ENCODE measurements at places on chromosomes 16 and 17. TPM values are rescaled to one million over a fixed set of nuclear protein-coding genes. Genes with fewer than 3 reads are reported as not detected.
A peak's percentile ranks its signal among the peaks of the same experiment; 100 is the strongest.

Gene C1QL1
- 4.7 TPM for total RNA-seq

DNA sequence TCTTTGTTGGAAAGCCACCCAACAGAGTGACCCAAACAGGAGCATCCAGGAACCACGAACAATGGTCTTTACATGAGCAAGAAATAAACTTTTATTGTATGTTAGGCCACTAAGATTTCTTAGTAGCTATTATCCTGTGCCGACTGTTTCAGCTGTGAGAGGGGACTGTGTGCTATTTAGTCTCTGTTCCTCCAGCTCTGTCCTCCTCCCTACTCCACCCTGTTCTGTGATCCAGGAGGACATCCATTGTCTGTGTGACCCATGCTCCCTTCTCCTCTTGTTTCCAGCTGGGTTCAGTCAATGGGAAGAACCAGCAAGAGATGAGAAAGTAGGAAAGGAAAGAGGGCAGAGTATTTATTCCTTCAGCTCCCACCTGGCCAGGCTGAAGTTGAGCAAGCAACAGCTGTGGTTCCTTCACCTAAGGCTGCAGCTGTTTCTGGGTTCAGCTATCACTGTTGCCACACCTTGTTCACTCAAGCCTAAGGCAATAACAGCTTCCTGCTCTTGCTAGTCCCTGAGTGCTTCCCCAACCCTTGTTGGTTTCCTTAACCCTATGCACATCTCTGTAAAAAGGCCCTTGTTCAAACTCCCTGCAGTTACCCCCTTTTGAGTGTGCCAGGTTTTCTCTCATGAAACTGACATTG is 14.9 kb upstream of the B4GALNT2 start:
- no peak overlapping the region for H3K4me3 ChIP-seq
- H3K27me3 ChIP-seq = no peaks in the 10 kb centered on the region
- DNase-seq = no peak
- peaks cover 2% of the 10 kb centered on the region for H3K4me1 ChIP-seq

Gene SNAI3
- 0.71 TPM for total RNA-seq

Gene PAGR1
- total RNA-seq = 47.2 TPM

GRCh38 chr16:67953641-67954375 is 9.9 kb upstream of the LCAT start:
- no peak overlapping the region for H3K4me3 ChIP-seq
- H3K27ac ChIP-seq = no peak overlapping the region
- H3K36me3 ChIP-seq = no peaks in the 10 kb centered on the region
- H3K4me1 ChIP-seq = no peaks in the 10 kb centered on the region
- no peak for DNase-seq

Gene XYLT1
- 8.2 TPM for total RNA-seq

GRCh38 chr17:77888242-77889134 is 70.0 kb upstream of the TNRC6C start:
- peaks cover 33% of the 10 kb centered on the region for H3K4me1 ChIP-seq
- no peak for DNase-seq
- no peak overlapping the region for H3K27ac ChIP-seq
- no peaks in the 10 kb centered on the region for H3K27me3 ChIP-seq
- no peak overlapping the region for H3K4me3 ChIP-seq
- no peaks in the 10 kb centered on the region for H3K36me3 ChIP-seq

Gene MT1X
- not detected for total RNA-seq

DNA sequence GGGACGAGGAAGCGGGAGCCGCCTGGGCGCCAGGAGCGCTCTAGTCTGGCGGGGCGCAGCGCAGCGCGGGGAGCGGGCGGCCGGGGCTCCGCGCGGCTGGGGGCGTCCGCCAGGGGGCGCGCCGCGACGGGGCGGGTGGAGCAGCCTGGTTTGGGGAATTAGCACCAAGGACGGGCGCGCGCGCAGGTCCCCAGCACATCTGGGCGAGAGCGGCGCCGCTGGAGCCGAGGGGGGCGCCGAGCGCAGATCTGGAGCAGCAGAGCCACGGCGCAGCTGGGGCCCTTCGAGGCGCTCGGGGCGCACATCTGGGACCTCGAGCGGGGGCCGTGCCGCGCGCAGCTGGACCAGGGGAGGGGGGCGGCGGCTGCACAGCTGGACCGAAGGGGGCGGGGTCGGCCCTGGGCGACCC is at the start of gene NXPH3:
NXPH3 (plus strand) TSS at position 193 of the 409 bp plus-strand sequence. CDS start 349 bp downstream, outside the sequence.
- DNase-seq = peak; percentile 91
- no peak within 1 kb of the TSS for H3K27ac ChIP-seq
- peaks cover 29% of the 10 kb centered on the region for H3K27me3 ChIP-seq

- no peaks in the 10 kb centered on the region for H3K27me3 ChIP-seq
- no peak overlapping the region for H3K4me3 ChIP-seq
- no peak overlapping the region for H3K27ac ChIP-seq
- no peak for DNase-seq
- peaks cover 7% of the 10 kb centered on the region for H3K4me1 ChIP-seq
Observed at GRCh38 chr17:73290399-73291259, 21.2 kb downstream of the CDC42EP4 start.

DNA sequence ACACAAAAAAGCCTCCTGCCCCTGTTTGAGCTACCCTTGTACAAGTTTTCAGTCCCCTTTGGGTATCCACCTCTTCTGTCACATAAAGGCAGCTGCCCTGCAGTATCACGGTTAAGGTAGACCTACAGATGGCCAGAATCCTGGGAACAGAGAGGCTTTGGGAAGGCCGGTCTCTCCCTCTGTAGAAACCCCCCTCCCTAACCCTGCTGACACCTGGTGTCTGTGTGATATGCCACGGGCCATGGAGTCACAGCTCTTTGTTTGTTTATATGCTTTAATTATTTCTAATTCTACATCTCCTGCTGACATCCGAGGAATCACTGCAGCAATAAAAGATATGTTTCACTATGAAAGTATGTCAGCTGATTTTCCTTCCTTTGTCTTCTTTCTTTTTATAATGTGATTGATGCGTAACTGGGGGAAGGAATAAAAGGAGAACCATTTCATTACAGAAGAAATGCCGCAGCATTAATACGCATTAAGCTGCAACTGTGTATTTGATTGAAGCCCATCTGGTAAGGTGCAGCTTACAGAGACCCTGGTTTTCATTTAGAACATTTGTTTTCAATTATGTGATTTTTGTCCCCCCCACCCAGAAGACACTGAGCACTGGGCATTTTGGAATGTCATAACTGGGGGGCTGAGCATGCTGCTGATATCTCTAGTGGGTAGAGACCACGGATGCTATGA is 142.1 kb downstream of the SLC39A11 start:
- no peaks in the 10 kb centered on the region for H3K27me3 ChIP-seq
- H3K4me3 ChIP-seq = no peak overlapping the region
- peaks cover 10% of the 10 kb centered on the region for H3K4me1 ChIP-seq
- H3K36me3 ChIP-seq = no peaks in the 10 kb centered on the region
- no peak for DNase-seq
- H3K27ac ChIP-seq = no peak overlapping the region

- H3K4me1 ChIP-seq = peaks cover 17% of the 10 kb centered on the region
- peak overlapping the region; percentile 51 for H3K27ac ChIP-seq
- H3K27me3 ChIP-seq = no peaks in the 10 kb centered on the region
- no peak overlapping the region for H3K4me3 ChIP-seq
- H3K36me3 ChIP-seq = no peaks in the 10 kb centered on the region
Observed at GRCh38 chr17:34254146-34254545, 939 bp upstream of the CCL2 start.

- no peak for DNase-seq
- H3K4me1 ChIP-seq = no peaks in the 10 kb centered on the region
- no peak overlapping the region for H3K27ac ChIP-seq
- H3K27me3 ChIP-seq = no peaks in the 10 kb centered on the region
Observed at GRCh38 chr17:49388290-49388640, 26.2 kb upstream of the ZNF652 start.

GRCh38 chr16:72612718-72613117 is 435.2 kb downstream of the ZFHX3 start:
- H3K27me3 ChIP-seq = no peaks in the 10 kb centered on the region
- no peaks in the 10 kb centered on the region for H3K36me3 ChIP-seq
- no peak for DNase-seq

GRCh38 chr17:522919-523318 is 170.3 kb upstream of the RPH3AL start:
- H3K27me3 ChIP-seq = no peaks in the 10 kb centered on the region
- H3K36me3 ChIP-seq = no peaks in the 10 kb centered on the region
- H3K27ac ChIP-seq = no peak overlapping the region
- DNase-seq = peak; percentile 47
- H3K4me3 ChIP-seq = no peak overlapping the region

GRCh38 chr16:3007957-3008689 is 4.6 kb upstream of the CLDN9 start:
- H3K27me3 ChIP-seq = peaks cover 76% of the 10 kb centered on the region
- H3K27ac ChIP-seq = no peak overlapping the region
- peak; percentile 59 for DNase-seq
- peaks cover 38% of the 10 kb centered on the region for H3K4me1 ChIP-seq
- H3K36me3 ChIP-seq = no peaks in the 10 kb centered on the region
- peak overlapping the region; percentile 29 for H3K4me3 ChIP-seq

DNA sequence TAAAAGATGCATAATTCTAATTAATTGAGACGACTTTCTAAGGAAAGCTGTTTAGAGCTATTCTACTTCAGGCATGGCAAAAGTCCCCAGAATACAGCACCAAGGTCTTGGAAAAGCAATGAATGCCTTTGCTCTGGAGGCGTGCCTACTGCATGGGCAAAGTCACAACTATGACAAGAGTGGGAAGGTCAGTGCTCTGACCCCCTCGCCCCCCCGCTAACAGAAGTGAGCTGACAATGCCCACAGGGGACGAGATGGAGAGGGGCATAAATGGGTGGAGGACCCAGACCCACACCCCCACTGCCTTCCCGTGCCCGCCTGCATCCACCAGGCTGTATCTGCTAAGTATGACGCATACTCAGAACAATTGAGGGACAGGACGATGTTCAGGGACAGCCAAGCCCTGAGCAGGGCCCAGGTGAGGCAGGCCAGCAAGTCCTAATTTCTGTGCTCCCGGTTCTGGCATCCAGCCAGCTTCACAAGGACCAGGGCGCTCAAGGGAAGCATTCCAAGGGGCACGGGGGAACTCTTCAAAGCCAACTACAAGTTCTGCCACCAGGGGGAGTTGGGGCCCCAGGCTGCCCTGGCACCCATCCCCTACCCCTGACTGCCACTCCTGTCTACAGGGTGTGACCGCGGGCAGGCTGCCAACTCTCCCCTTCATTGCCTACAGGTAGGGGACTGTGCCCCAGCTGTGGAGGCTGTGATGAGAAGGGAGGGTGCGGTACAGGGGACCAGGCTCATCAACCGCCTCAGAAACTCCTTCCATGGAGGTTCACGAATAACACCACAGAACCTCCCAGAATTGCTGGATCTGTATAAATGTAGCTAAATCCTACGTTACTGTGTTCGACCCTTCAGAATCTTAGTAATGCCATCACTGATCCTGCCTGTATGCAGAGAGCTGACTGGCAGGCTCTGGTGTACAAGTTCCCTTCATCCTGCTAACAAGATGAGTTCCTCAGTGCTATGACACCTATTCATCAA is 20.8 kb downstream of the NPRL3 start:
- no peaks in the 10 kb centered on the region for H3K4me1 ChIP-seq
- no peak overlapping the region for H3K27ac ChIP-seq
- H3K27me3 ChIP-seq = no peaks in the 10 kb centered on the region
- DNase-seq = peak; percentile 80
- no peak overlapping the region for H3K4me3 ChIP-seq
- no peaks in the 10 kb centered on the region for H3K36me3 ChIP-seq

- H3K4me3 ChIP-seq = no peak overlapping the region
- H3K36me3 ChIP-seq = no peaks in the 10 kb centered on the region
- DNase-seq = peak; percentile 32
- peaks cover 27% of the 10 kb centered on the region for H3K4me1 ChIP-seq
- no peaks in the 10 kb centered on the region for H3K27me3 ChIP-seq
Observed at GRCh38 chr16:11084876-11085485, 140.6 kb downstream of the CLEC16A start.

- DNase-seq = peak; percentile 37
- peaks cover 22% of the 10 kb centered on the region for H3K4me1 ChIP-seq
- no peaks in the 10 kb centered on the region for H3K27me3 ChIP-seq
Observed at GRCh38 chr17:17913695-17914332, 58.4 kb downstream of the TOM1L2 start.

- H3K27ac ChIP-seq = no peak overlapping the region
- no peaks in the 10 kb centered on the region for H3K36me3 ChIP-seq
- peak; percentile 18 for DNase-seq
- H3K4me1 ChIP-seq = peaks cover 9% of the 10 kb centered on the region
Observed at GRCh38 chr17:45256114-45256966, 5.6 kb downstream of the SPATA32 start.

- H3K4me3 ChIP-seq = no peak overlapping the region
- no peak for DNase-seq
- H3K4me1 ChIP-seq = no peaks in the 10 kb centered on the region
- no peaks in the 10 kb centered on the region for H3K36me3 ChIP-seq
- no peak overlapping the region for H3K27ac ChIP-seq
Observed at GRCh38 chr17:80277751-80278671, 17.4 kb downstream of the RNF213 start.

Gene YBX2
- 9.1 TPM for total RNA-seq

DNA sequence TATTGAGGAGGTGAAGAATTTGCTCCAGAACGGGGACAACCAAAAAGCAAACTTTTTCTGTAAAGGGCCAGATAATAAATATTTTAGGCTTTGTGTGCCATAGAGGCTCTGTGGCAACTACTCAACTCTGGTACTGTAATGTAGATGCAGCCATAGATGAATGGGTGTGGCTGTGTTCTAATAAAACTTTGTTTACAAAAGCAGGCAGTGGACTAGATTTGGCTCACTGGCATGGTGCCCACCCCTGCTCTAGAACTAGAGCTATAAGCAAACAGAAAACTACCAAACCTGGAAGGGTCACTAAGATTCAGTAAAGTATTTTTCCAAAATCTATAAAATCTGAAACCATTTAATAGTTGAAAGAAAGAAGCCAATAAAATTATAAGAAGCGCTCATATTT is 24.6 kb upstream of the SMURF2 start:
- no peaks in the 10 kb centered on the region for H3K36me3 ChIP-seq
- no peak for DNase-seq
- H3K27me3 ChIP-seq = no peaks in the 10 kb centered on the region
- no peaks in the 10 kb centered on the region for H3K4me1 ChIP-seq

Gene RTN4RL1
- 3.4 TPM for total RNA-seq

Gene KRTAP4-9
- not detected for total RNA-seq

DNA sequence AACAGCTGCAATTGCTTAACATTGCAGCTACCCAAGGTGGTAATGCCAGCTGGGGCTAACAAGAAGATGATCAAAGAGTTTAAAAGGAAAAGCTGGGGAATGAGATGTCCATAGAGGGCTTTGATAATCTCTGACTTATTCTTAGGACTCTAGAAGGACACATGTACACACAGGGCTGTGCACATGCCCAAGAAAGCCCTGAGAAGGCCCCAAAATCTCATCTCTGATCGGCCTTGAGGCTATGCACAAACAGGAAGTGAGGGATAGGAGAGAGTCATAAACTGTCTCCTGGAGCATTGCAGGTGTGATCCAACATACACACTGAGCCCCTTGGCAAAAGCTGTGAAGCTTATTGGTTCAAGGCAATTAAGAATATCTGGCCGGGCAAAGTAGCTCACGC is 17.2 kb upstream of the RABEP1 start:
- no peaks in the 10 kb centered on the region for H3K36me3 ChIP-seq
- no peaks in the 10 kb centered on the region for H3K27me3 ChIP-seq
- DNase-seq = no peak
- no peak overlapping the region for H3K4me3 ChIP-seq
- no peak overlapping the region for H3K27ac ChIP-seq

DNA sequence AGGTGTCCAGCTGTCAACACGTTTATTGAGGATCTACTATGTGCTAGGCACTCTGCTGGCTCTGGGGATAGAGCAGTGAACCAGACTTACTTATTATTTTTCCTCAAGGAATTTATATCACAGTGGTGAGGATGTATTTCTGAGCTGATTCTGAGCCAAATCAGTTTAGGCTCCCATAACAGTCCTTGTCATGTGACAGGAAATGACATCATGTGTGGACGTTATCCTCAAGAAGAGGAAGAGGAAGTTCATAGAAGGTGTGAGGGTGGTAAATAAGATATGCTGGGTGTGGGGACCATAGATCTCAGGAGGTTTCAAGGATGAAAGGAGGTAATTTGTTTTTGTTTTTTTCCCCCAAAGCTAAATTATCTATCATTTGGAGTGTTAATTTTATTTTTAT is 873.5 kb upstream of the EEF2KMT start:
- H3K36me3 ChIP-seq = no peaks in the 10 kb centered on the region
- H3K27ac ChIP-seq = no peak overlapping the region
- no peaks in the 10 kb centered on the region for H3K4me1 ChIP-seq
